Stimulated activated CD8-positive, alpha-beta memory T cell treated with anti-CD3 and anti-CD28 coated beads, Interleukin-4, amount 100 ng/mL, for 24 hours (primary cell): ENCODE measurements at places on chromosomes 12 and 14.

DNA sequence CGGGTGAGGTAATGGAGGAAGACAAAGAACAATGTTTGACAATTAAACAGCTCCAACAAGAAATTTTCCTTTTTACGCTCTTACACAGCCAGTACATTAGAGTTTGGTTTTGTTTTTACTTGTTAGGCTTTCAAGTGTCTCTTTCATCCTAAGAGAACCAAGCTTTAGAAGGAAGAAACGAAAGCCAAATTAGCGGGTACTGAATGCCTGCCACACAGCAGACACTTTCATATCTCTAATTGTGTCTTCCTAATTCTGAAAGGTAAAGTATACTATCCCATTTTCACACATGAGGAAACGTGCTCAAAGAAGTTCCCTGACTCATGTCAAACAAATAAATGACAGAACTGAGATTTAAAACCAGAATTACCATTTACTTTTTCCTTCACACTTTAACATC is 65.0 kb downstream of the CDK17 start:
- DNase-seq, result no peak

DNA sequence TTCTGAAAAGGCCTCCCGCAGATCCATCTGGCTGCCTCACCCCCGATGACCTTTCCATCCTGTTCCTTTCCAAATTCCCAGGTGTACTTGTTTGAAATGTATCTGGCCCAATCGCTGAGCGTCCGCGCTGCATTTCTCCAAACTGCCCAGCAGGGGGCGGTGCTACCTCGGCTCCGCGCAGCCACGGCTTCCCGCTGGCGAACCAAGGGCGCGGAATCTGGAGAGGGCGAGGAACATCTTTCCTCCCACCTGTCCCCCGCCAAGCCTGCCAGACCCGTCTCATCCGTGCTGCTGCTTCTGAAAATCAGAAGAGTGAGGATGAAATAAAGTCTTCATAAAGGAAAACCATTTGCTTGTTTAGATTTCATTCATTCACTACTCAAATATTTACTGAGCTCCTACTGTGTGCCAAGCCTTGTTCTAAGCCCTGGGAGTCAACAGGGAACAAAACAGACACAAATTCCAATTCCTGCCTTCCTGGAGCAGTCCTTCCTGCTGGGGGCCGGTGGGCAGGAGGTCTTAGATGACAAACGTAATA is 16.8 kb upstream of the MYL2 start:
- peak; percentile 33 for DNase-seq

DNA sequence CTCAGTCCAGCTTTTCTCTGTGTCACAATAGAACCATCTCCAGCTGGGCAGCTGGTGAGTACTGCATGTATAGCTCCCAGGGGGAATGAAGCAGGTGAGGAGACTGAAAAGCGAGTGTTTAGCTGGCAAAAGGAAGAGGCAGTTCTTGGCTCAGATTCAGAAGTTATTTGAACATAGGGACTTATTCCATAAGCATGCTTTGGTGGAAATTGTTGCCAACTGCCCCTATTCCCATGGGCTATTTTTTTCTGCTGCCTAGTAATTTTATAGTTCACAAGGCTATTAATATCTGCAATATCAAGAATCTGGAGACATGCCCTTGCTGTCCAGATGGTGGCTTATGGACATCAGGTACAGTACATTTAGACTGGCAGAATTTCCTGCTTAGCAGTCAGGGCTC is 1112.7 kb downstream of the LRFN5 start:
- DNase-seq, result no peak

DNA sequence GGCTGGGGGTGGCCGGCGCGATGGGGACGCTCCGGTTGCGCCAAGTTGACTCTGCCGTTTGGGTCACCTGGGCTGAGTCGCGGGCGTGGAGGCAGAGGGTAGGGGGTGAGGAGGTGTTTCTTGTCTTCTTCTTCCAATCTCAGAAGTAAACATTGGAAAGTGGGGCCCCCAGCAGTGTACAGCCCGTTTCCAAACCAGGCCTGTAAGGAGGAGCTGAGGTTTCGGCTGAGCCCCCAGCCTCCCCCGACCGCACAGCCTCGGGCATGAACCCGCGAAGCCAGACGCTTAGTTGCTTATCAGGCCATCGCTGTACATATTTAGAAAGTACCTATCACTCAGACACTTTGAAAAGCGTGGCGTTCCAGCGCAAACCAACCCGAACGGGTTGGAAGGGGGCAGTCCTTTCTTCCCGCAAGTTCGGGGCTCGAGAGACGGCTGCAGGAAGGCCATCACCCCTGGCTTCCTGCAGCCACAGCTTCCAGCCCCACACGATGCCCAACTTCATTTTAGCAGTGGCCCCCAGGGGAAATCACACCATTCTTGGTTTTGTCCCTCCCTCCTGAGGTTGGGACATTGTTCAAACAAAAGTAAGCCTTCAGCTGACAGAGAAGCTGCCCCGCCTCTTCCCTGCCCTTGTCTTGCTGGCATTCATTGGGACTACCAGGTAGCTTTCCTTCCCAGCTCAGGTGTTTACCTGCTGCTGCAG is 164.1 kb downstream of the ZFP36L1 start:
- DNase-seq, result no peak

- no peak for DNase-seq
These were observed 5.1 kb upstream of the SLC38A2 start for GRCh38 chr12:46377678-46378077.

- DNase-seq, result no peak
These were observed 15.6 kb downstream of the KLHDC2 start for GRCh38 chr14:49783394-49784014.

DNA sequence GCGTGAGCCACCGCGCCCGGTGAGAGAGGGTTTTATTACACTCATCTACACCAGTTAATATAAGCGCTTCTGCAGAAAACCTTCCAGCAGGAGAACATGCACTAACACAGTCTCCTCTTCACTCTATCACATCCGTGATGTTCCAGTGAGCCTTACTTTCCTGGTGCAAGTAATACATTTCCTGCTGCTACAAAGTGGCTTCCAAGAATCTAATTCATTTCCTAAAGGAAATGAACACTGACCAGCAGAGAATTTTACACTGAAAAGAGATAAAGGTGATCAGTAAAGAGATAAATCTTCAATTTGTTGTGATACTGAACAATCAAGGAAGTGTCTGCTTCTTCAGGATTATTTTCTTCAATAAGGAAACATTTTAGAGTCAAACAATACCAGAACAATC is 39.5 kb downstream of the ZFYVE21 start:
- no peak for DNase-seq

DNA sequence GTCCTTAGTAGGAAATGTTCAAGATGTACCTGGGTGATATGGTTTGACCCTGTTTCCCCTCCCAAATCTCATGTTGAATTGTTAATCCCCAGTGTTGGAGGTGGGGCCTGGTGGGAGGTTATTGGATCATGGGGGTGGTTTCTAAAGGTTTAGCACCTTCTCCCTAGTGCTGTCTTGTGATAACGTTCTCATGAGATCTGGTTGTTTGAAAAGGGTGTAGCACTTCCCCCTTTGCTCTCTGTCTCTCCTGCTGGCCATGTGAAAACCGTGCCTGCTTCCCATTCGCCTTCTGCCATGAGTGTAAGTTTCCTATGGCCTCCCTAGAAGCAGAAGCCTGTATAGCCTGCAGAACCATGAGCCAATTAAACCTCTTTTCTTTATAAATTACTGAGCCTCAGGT is 353.0 kb upstream of the SFSWAP start:
- no peak for DNase-seq

DNA sequence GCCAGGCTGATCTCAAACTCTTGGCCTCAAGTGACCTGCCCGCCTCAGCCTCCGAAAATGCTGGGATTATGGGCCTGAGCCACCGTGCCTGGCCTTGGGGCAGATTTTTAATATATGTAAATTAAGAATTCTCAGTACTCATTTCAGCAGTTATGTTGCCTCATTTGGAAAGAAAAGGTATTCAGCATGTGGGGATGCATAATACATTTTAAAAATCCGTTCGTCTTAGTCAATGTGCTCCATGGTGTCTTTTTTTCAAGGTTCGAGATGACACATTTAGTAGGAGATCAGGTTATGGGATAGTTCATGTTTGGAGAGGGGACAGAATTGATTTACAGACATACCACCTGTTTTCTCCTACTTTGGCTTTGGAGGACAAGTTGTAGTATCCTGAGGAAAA is 10.2 kb downstream of the SYNE2 start:
- no peak for DNase-seq

GRCh38 chr14:58107947-58108552 is 44.0 kb downstream of the ARMH4 start:
- no peak for DNase-seq

DNA sequence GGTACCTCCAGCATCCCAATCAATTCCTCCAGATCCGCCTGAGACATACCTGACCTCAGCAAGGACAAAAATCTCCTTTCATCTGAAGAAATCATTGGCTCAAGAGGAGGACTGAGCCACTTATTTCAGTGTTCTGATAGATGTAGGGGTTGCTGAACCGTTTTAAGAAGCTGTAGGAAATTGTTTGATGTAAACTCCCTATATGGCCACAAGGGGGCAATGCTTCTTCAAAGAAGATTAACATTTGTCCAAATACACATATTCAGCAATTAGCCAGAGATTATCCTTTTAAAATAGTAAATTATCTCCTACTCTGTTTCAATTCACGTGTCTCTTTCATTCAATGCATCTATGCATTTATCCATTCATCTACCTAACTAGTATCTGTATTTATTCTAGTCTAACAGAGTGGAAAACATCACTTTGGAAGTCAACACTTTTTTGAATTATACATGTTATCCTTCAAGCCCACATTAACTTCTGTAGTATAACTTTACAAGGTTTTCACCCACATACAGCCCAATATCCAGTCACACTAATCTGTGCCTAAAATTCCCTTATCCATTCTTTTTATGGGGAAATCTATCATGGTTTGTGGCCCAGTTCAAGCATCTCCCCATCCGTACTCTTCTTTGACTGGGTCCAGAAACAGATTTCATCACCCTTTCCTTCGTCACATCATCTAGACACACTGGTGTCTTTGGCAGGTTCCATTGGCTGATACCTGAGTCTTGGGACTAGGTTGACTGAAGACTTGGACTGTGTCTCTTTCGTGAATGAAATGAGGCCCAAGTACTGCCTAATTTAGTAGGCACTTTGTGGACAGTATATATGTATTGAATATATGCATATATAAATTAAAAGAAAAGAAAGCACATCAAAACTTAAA is 411.0 kb upstream of the OR4E1 start:
- DNase-seq, result no peak

GRCh38 chr14:71804992-71805391 is 127.2 kb upstream of the RGS6 start:
- no peak for DNase-seq

GRCh38 chr14:103091041-103091882 is 3.3 kb upstream of the EXOC3L4 start:
- peak; percentile 75 for DNase-seq
